ENCODE measurements at places on chromosomes 5 and 9. TPM values are rescaled to one million over a fixed set of nuclear protein-coding genes. Genes with fewer than 3 reads are reported as not detected.

GRCh38 chr5:71862507-71863060 lies 143.5 kb downstream of the CARTPT start:
- DNase-seq = no peak

- DNase-seq = no peak
These were observed 27.3 kb downstream of the F2RL2 start for GRCh38 chr5:76595755-76596481.

The CANX gene
- 208 TPM for polyA plus RNA-seq

- DNase-seq = no peak
These were observed 228.8 kb upstream of the TYRP1 start for GRCh38 chr9:12464400-12464799.

DNA sequence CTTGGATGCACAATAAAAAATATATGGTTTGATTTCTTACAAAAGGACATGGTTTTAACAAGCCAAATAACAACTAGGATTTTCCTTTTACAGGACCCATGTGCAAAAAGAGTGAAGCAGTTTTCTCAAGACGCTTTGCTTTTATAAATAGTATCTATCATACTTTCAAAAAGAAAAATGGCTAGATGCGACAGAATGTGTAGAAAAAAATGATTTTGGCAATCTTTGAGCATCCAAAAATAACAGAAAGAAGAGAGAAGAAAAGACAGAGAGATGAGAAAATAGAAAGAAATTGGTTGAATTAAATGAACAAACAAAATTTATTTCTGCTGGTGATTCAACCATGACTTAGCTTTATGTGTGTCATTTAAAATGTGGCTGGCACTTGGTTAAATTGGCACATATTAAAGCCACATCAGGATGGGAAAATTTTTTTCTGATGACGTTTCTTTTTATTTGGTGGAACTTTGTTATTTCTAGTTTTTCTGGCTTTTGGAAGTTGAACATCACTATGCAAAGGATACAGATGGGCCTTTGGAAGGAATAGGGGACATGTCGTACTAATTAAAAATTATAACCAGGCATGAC lies 35.6 kb upstream of the NREP start:
- no peak for DNase-seq

The PCDH1 gene
- polyA plus RNA-seq = 37.3 TPM

DNA sequence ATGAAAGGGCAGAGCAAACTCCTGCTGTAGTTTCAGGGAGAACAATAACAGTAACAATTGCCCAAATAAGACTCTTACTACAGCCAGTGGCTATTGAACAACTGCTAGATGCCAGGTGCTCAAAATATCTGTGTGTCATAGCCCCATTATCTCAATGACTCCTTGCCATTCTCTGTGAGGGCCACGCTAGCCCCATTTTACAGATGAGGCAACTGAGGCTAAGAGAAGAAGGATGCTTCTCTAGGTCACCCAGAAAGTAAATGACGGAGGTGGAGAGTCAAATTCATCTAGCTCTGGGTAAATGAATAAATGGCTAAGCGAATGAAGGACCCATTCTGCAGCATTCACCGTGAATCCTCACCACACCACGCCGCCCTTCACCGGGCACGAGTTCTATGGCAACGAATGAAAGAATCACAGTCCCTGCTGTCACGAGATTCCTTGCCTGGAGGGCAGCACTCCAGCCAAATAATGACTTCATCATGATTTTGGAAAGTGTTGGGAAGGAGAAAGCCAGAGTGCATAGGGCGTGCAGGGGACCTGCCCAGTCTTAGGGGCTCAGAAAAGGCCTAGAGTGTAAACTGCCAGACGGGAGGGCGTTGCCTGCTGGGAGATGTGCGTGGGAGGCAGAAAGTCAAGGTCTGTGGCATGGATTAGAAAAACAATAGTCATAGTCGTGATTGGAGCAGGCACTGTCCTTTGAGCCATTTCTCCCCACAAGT lies 147.2 kb downstream of the C9orf50 start:
- DNase-seq = peak; percentile 85

- no peak for DNase-seq
These were observed 158.8 kb downstream of the TSSK1B start for GRCh38 chr5:113276001-113276400.

DNA sequence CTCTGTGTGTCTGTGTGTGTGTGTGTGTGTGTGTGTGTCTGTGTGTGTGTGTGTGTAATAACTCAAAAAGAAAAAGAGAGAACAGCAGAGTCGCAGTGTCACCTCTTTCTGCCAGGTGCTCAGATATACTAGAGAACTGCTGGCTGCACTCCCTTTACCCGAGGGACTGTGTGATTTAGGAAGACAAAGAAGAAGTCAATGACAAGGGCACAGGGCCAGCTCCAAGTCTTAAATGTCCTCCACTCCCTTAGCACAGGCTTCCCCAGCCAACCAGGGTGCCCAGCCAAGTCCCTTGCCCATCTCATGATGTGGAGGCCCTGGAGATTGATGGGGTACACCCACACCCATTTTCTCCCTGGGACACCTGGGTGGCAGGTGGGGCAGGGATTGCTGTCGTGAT lies 8.7 kb downstream of the CCNJL start:
- no peak for DNase-seq

DNA sequence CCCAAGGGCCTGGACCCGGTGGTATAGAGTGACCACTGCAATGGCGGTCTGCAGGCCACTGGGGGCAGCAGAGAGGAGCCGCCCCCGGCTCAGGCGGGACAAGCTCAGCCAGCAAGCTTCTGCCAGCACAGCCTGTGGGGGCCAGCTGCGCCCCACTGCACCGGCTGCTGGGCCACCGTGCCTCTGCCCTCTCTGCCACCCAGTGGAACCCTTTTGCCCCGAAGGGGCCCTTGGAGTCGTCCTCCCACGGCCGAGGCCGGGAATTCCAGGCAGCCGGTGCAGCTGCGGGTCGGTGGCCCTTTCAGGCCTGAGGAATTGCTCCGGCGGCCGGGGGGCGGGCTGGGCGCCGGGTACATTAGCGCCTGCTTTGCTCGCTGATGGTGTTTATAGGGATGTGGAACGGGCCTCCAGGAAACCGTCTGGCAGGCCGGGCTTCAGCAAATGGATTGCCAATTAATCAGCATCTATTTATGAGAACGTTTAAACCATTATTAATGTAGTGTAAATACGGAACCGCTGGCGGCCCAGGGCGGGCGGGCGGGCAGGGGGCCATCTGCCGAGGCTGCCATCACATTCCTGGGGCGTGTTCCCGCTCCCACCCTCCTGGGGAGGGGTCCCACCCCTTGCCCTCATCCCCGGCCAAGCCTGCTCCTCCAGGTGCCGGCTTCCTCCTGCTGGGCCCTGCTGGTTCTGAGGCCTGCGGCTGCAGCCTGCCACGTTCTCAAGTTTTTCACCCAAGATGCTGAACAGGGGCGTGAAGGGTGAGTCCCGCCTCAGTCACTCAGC lies 127.4 kb downstream of the BARX1 start:
- DNase-seq = peak; percentile 80

DNA sequence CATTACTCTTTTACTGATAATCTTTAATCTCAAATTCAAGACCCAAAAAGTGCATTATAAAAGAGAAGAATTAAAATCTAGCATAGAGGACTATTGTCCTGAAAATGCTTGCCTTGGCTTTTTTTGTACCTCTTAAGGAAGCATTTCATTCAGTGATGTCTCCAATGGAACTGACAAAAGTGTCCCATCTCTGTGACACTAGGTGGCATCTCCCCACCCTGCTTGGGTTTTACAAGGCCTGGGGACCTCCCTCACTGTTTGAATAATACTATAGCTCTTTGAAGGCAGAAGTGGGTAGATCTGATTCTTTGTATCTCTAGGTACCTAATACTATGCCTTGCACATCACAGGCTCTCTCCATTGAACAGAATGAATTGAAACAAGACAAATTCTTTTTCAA lies 180.6 kb downstream of the EPB41L4A start:
- DNase-seq = no peak

The C9orf50 gene
- 2.8 TPM for polyA plus RNA-seq

DNA sequence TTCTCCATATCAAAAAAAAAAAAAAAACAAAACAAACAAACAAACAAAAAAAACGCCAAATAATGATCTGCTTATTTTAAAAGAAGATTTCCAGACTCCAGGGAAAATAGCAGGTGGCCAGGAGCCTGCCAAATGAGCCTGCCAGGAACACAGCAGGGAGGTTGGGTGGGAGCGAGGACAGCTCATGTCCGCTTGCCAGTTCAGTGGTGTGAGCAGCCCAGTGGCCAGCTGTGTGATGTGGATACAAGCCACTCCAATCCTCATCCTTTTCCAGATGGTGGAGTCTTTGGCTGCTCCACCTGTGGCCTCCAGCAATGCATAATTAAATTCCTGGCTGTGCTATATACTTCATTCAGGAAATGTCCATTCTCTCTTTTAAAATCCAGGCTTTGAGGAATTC lies 1025.1 kb upstream of the C9orf72 start:
- DNase-seq = no peak

- no peak for DNase-seq
These were observed 199.3 kb downstream of the TTLL11 start for GRCh38 chr9:121893786-121894185.

DNA sequence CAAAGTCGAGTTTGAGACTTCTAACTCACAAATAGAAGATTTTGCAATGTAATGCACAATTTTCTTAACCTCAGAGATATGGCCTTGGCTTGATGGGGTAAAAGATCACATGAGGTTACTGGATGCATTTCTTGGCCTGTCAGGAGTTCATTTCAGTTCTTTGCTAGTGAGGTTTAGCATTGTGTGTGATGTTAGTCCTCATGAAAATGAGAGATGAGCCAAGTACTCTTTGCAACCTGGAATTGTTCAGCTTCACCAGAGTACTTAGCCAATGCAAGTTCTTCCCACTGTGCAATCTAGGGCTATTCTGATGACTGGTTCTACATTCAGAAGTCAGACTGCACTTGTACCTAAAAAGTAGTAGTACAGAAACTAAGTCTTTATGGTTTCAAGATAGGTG lies 24.9 kb downstream of the GNAQ start:
- no peak for DNase-seq

The SHOC1 gene
- polyA plus RNA-seq = 2.5 TPM

The FSTL4 gene
- 4.0 TPM for polyA plus RNA-seq

- DNase-seq = no peak
These were observed 407.2 kb upstream of the SGCD start for GRCh38 chr5:155919725-155920124.

- DNase-seq = no peak
These were observed 14.7 kb downstream of the MGAT1 start for GRCh38 chr5:180787711-180788431.

The RFESD gene
- polyA plus RNA-seq = 4.0 TPM

DNA sequence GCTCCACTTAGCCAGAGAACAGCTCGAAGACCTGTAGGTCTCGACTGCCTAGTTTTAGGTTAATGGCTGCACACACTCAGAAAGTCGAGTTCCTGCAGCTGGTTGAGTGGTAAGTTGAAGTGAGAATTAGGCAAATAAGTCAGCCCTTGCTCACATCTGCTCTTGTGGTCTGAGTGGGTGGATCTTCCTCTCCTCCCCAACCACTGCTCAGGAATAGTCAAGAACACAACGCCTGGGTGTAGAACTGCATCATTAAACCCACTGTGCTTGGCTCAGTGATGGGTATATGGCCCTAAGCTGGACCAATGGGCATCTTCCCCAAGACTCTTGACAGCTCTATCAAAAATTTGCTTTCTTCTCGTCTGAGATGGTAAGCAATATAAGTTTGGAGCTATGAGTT lies 20.9 kb upstream of the ADAM19 start:
- no peak for DNase-seq
